Aorta (tissue), 5 donors: ENCODE measurements at places on chromosomes 12 and 14.

DNA sequence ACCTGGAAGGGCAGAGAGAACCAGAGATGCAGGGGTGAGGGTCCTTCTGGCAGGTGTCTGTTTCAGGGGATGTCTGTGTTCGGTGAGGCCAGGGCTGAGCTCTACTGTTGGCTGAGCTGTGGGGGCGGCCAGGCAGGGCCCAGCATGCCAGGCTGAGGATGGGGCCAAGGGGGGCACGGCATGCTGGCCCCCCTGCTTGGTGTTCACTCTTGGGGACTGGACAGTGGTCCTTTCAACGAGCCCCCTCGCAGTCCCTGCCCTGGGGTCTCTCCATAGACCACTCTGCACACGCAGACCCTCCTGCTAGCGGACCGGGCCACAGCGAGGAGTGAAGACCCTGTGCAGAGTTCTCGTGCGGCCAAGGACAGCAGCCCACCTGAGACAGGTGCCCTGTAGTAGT lies 56.3 kb downstream of the KIF26A start:
- DNase-seq, result no peak

- no peak for DNase-seq
Measured at GRCh38 chr14:101774814-101775213, 13.3 kb downstream of the PPP2R5C start.

GRCh38 chr14:69841656-69842055 lies 37.6 kb upstream of the SMOC1 start:
- no peak for DNase-seq

GRCh38 chr12:23533265-23533664 lies 416.2 kb downstream of the SOX5 start:
- no peak for DNase-seq

DNA sequence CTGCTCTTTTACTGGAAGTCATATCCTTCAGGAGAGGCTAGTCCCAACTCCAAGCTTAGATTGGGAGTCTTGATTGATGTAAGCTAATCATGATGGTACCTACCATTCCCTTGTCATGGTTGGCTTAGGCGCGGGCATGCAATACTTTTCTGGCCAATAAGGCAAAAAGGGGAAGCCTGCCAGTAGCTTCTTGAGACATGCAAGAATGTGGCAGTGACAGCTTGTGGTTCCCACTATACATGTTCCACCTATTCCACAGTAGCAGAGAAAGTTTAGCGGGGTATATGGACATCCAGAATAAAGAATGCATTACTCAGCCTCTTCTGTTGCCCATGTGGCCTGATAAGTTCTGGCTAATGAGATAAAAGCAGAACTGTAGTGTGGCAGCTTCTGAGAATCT lies 55.0 kb downstream of the AP5M1 start:
- no peak for DNase-seq

DNA sequence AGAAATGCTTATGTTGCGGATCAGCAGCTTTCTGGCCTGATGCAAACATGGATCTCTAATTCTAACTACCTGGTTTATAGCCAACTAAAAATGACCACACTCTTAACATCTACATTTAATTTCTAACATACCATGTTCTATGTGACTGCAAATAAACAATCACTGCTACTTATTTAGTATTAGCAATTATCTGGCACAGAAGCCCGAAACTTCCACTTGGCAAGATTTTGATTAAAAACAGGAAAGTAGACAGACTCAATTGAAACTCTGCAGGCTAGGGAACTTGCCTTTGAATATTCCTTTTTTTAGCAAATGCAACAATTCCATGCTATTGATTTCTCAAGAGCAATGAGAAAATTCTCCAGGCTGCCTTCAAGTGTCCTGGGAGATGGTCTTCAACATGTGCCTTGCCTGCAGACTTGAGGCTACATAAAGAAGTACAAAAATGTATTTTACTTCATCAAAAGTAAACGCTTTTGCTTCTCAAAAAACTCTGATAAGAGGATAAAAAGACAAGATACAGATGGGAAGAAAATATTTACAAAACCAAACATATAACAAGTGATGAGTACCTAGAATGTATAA lies 9.1 kb upstream of the TMCC3 start:
- DNase-seq, result no peak

DNA sequence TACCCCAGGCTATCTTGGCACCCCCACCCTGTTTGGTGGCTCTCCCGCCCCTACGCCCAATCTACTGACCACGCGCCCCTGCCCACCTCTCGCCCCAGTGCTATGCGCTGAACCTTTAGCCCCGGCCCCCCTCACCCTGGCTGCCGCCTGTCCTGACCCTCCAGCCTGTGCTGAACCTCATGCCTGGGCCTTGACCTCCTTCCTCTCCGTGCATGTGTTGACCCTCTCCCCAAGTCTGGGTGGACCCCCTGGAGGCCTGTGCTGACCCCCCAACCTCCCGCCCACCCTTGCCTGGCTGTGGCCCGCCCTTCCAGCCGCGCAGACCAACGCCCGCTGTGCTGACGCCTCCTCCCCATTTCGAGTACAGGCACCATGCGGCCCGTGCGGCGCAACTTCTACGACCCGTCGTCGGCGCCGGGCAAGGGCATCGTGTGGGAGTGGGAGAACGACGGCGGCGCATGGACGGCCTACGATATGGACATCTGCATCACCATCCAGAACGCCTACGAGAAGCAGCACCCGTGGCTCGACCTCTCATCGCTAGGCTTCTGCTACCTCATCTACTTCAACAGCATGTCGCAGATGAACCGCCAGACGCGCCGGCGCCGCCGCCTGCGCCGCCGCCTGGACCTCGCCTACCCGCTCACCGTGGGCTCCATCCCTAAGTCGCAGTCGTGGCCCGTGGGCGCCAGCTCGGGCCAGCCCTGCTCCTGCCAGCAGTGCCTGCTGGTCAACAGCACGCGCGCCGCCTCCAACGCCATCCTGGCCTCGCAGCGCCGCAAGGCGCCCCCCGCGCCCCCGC lies 20.7 kb downstream of the DTX1 start:
- DNase-seq, result no peak

- DNase-seq, result peak; percentile 55
Measured at GRCh38 chr12:132124766-132125425, 19.2 kb downstream of the DDX51 start.

DNA sequence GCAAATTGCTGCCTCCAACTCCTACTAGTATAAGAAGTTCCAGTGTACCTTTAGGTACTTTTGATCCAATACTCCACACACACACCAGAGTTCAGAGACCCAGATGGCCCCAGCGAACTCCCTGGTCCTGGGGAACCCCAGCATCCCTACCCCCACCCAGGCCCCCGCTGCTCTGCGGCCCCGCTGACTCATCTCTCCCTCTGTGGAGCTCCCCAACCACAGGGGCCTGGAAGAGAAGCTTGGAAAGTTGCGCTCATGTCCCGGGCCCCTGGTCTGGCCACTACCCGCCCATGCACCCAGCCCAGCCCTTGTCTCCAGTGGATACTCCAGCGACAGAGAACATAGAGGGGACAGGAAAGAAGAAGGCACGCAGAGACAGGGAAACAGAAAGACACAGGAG lies 4.2 kb upstream of the SP7 start:
- DNase-seq, result no peak

- DNase-seq, result no peak
Measured at GRCh38 chr14:75648066-75648838, 12.4 kb downstream of the ERG28 start.

- no peak for DNase-seq
Measured at GRCh38 chr14:23469906-23470403, 452 bp downstream of the NGDN start.

DNA sequence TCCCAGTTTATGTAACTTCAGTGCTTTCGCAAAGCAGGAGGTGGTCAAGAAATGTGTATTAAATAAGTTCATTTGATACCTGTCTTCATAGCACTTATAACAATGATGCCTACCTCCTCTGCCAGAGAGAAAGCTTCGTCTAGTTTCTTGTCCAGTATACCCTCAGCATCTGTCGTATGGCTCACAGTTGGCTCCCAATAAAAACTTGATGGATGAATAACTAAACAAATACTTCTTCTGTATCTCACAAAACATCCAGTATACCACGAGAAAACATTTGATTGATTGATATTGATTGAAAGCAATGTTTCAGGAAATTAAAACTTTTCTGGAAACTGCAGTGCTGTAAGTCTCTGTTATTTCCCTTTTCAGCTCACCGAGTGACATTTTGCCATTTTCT lies 26.9 kb upstream of the PTGDR start:
- no peak for DNase-seq

- no peak for DNase-seq
Measured at GRCh38 chr12:117967512-117967911, 1.3 kb downstream of the KSR2 start.

- DNase-seq, result no peak
Measured at GRCh38 chr12:127054531-127054930, 1212.4 kb upstream of the TMEM132C start.

GRCh38 chr12:6450869-6451347 lies 934 bp upstream of the TAPBPL start:
- no peak for DNase-seq

DNA sequence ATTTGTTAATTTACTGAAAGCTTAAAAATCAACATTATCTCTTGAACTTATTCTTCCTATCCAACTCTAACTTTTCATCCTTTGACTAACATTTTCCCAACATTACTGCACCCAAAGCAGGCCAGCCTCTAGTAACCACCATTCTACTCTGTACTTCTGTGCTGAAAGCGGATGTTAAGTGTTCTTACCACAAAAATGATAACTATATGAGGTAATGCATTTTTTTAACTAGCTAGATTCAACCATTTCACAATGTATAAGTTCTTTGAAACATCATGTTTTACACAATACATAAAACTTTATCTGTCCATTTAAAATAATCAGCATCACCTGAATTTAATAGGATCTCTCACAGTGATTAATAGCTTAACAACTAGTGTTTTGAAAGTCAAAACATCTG lies 468.5 kb upstream of the MGAT4C start:
- no peak for DNase-seq

- no peak for DNase-seq
Measured at GRCh38 chr14:26594756-26595545, 2.9 kb downstream of the NOVA1 start.

GRCh38 chr12:31796270-31796951 lies 67.6 kb upstream of the AMN1 start:
- DNase-seq, result no peak

- no peak for DNase-seq
Measured at GRCh38 chr14:35458442-35458841, 53.9 kb upstream of the NFKBIA start.

DNA sequence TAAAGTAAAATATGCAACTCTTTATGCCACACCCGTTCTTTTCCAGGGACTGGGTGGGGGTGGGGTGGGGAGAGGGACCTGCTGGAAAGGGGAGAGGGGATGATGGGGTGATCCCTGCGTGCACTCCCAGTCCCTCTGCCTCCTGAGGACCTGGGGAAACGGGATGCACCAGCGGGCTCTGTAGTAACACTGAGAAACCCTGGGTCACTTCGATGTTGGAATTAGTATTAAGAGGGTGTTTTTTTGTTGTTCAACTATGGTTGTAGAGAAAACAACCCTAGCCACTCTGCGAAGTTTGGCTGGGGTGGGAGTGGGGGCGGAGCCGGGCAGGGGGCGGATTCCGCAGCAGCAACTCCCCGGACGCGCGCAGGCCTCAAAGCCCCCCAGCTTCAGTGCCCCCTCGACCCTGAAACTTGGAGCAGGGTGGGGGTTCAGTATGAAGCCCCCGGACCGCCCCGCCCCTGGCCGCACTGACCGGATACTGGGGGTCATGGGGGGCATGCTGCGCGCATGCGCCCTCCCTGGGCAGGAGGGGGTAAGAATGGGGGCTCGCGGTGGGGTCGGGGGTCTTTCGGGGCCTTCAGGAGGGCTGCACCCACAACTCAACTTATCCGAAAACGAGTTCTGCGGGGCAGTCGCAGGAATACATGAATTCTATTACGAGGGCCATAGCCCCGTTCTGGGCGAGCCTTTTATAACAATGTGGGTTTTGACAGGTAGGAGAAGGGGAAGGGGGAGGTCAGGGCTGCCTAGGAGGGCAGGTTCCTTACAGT lies 1.3 kb upstream of the ARHGEF25 start:
- no peak for DNase-seq

GRCh38 chr14:90382491-90383125 lies 14.2 kb upstream of the CALM1 start:
- DNase-seq, result peak; percentile 80

DNA sequence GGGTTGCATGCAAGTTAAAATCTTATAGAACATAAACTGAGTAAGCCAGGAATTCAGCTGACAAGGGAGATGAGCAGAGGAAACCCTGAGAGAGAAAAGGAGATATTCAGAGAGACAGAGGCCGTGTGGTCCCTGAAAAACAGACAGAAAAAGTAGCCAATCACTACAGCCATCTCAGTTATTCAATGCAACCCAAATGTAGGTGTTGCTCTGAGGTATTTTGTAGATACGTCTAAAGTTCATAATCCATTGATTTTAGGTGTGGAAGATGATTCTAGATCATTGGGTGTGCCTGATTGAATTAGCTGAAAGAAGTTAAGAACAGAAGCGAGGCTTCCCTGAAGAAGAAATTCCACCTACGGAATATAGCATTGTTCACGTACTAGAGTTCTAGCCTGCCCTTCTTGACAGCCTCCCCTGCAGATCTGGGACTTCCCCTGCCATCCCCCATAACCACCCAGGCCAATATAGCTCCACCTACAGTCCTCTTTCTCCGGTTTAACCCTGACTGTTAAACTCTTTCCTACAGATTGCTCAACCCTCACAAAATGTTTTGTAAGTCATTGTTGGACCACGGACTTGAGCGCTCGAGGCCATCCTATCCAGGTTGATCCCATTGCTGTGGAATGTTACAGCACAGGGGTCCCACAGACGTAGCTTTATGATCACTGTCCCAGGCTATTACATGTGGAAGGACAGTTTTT lies 21.7 kb downstream of the AICDA start:
- no peak for DNase-seq

DNA sequence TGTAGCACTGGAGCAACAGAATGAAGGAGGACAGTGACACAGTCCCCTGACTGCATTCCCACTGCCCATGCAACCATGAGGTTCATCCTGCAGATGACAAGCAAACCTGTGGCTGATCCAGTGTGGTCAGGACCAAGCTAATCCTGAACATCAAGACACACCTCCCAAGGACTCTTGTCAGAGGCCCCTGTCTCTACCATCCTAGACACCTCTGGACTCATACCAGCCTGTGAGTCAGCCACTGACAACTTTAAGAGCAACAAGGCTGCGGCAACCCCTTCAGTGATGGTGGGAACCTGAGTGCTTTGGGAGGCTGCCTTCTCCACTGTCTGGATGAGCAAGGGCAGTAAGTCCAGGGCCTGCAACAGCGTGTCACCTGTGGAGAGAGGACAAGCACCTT lies 24.6 kb downstream of the GCN1 start:
- DNase-seq, result peak; percentile 12

DNA sequence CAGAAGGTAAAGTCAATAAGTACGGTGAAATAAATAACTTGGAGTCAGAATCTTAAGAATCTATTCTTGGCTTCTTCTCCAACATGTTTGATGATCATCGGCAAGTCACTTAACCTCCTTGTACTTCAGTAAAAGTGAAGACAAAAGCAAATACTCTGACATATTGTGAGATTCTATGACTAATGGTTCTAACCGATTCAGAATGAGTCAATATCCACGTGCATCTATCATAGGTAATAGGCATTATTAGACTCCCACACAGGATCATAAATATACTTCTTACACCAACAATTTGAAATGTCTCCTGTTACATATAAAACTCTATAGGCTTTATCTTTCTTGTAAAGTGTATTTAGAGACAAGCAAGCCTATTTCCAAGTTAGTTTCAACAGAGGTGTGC lies 144.4 kb upstream of the ATXN7L3B start:
- DNase-seq, result no peak
